T-helper 2 cell treated with Interferon-gamma antibody and Interleukin-4, amounts not matched to agents 5 μg/mL and 100 μg/mL, for 36 hours (primary cell): ENCODE measurements at places on chromosomes 13 and 19.

DNA sequence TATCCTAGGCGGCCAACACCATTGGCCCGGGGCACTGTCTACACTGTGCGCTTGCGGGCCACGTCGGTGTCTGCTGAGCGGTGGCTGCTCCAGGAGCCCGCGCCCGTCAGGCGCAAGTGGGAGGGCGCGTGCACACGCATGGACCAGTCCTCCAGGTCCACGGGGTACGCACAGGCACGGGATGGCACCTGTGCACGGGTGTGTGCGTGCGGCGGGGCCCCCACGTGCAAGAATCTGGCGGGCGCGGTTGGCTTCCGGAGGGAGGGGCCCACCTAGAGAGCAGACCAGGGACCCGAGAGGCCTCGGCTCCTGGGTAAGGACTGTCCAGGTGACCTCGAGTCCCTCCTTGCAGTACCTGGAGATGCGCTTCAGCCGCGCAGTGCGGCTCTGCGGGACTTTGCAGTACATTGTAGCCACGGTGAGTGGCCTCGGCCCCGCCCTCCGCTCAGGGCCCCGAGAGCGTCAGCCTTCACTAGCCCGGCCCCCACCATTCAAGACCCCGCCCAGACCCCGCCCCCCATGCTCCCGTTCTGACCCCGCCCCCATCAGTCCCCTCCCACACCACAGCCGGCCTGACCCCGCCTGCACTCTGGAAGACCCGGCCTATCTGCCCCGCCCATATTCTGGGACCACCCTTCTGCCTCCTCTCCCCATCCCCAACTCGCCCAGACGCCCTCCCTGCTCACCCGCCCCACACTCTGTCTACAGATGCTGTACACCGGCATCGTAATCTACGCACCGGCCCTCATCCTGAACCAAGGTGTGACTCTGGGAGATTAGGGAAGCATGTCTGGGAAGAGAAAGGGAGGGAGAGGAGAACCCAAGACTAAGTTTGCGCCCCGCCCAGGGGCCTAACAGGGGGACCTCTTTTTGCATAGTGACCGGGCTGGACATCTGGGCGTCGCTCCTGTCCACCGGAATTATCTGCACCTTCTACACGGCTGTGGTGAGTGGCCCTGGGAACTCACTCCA is 2.3 kb downstream of the SLC5A5 start:
- DNase-seq = peak; percentile 53

DNA sequence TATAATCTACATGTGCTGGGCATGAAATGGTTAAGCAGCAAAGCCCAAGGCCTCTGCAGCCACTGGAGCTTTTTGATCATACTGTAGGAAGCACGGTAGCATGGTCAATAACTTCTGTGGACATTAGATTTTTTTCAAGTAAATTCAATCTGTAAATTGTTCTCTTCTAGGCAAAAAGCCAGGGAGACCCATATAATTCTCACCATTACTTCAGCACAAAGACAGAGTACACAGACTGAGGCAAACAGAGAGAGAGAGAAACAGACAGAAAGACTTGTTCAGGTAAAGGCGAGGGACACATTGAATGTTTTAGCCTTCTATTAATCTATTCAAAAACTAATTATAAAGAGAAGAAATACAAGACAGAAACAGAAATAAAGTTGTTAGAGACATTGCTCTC is 349.4 kb downstream of the RFC3 start:
- no peak for DNase-seq

GRCh38 chr13:51818781-51819511 is 15.0 kb upstream of the DHRS12 start:
- DNase-seq = peak; percentile 65

GRCh38 chr13:27772651-27773425 is 19.4 kb upstream of the GSX1 start:
- DNase-seq = no peak

GRCh38 chr13:46303742-46304385 is 83.2 kb downstream of the RUBCNL start:
- DNase-seq = no peak

DNA sequence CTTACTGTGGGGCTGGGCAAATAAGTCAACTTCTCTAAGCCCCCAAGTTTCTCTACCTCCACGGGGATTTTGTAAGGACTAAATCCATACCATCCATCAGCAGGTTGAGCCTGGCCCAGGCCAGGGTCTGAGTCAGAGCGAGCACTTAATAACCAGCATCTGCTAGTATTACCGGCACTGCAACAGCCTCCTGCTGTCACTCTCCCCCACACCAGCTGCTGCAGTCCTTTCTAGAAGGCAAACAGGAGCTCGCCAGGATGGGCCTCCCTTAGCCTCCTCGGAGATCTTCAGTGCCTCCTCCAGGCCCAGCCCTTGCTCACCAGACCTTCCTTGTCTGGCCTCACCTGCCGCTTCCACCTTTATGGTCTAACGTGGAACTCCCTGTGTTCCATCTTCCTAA is 3.2 kb downstream of the NAPA start:
- no peak for DNase-seq

GRCh38 chr19:14519860-14520407 is 1.7 kb upstream of the DNAJB1 start:
- no peak for DNase-seq

DNA sequence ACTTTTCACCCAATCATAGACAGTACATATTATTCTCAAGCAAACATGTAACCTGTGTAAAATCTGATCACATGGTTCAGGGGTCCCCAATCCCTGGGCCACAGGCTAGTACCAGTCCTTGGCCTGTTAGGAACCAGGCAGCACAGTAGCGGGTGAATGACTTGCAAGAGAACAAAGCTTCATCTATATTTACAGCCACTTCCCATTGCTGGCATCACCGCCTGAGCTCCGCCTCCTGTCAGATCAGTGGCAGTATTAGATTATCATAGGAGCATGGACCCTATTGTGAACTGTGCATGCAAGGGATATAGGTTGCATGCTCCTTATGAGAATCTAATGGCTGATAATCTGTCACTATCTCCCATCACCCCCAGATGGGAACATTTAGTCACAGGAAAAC is 133.1 kb downstream of the MAB21L1 start:
- DNase-seq = no peak

- DNase-seq = no peak
These were observed 1390.6 kb downstream of the UQCRFS1 start for GRCh38 chr19:27822336-27822735.

DNA sequence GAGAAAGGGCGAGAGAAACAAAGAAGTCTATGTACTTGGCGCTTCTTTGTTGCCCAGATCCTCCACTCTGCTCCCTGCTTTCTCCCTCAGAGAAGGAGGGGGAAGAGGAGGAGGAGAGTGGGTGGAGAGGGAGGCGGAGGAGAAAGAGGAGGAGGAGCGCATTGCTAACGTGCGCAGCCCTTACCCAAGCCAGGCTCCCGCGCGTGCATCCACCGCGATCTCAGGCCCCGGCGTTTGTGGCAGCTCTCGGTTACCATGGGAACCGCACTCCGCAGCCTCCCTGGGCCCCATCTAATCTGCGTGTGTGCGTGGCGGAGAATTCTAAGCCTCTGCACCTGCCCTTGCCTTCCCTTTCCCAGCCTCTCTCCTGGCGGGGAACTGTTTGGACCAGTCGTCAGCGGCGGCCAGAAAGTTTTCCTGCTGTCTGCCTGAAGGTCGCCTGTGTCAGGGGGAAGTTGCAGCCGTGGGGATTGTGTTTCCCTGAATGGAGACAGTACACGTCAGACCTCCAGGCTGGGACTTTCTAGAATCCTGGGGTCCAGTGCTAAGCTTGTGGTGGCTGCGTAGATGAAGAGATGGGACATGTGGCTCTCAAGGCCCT is at the start of gene ERICH6B:
Gene ERICH6B (minus strand): TSS at position 239 of the 601 bp plus-strand sequence. CDS start 18,734 bp downstream, outside the sequence.
- no peak for DNase-seq

DNA sequence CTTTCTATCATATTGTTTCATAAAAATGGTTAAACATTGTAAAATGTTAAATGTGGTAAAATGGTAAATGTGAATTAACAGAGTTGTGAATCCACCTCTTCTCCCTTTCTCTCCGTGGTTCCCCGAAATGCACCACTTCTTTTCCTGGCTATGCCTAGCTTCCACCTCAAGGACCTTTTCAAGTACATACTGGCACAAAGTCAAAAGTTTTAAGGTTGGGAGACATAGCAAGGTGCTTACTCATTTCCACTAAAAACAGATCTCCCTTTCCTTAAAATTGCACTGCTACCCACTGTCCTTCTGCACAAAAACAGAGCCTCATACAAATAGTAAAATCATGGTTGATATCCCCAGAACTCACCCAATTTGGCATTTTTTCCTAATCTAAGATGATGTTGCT is 558.2 kb downstream of the SLITRK6 start:
- DNase-seq = no peak

- no peak for DNase-seq
These were observed 3.8 kb upstream of the MLNR start for GRCh38 chr13:49216334-49216733.

DNA sequence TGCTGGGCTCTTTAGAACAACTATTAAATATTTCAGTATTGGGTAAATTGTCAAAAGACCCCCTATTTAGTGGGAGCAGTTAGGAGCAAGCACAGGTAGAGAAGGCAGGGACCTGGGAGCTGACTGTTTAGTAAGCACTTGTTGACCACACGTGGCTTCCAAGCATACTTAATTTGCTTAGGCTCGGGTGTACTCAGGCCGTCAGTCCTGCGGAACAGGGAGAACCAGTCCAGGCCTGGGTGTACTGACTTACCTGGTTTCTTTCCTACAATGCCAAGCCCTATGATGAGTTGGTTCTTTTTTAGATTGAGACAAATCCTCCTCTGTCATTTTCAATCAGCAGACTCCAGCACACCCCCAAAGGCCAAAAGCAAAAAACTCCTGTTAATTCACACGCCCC is 90.0 kb downstream of the WDFY2 start:
- no peak for DNase-seq

DNA sequence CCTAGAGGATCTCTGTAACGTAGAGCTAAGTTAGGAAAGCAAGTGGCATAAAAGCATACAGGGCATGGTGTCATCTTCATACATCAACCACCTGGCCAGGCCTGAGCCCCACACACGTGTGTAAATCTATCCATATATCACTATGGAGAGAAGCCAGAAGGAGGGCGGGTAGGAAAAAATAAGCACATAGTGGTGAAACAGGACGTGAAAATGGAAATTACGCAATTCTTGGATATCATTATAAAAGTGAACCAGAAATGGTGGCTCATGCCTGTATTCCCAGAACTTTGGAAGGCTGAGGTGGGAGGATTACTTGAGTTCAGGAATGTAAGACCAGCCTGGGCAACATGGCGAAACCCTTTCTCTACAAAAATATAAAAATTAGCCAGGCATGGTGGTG is 43.4 kb downstream of the PDCD5 start:
- no peak for DNase-seq

GRCh38 chr13:21557995-21558394 is 46.0 kb downstream of the MICU2 start:
- DNase-seq = no peak

DNA sequence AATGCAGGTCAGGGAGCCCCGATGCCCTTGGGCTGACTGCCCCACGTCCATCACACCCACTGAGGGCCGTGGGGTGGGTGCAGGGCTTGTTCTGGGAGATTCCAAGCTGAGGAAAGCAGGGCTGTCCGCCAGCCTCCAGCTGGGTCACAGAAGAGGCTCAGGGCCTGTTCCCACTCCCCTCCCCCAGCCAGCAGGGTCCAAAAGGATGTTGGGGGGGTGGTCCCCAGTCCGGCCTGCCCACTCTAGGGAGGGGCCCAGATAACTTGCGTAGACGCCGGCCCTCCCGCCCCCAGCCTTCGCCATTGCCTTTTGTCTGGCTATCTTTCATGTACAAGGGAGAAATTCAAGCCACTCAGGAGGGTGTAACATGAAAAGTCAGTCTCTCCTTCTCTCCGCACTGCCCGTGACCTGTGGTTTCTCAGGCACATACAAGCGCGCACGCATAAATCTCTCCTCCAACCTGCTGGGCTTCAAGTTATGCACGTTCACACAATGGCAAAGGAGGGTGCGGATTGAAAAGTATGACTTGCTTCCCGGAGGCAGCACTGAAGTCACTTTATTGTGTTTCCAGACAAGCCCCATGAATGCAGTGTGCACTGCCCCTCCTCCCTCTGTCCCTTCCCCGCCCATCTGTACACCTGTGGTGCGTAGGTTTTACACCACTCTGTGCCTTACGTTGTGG is 20.2 kb downstream of the CARM1 start:
- DNase-seq = no peak
